ENCODE measurements at places on chromosomes 12 and 14.

DNA sequence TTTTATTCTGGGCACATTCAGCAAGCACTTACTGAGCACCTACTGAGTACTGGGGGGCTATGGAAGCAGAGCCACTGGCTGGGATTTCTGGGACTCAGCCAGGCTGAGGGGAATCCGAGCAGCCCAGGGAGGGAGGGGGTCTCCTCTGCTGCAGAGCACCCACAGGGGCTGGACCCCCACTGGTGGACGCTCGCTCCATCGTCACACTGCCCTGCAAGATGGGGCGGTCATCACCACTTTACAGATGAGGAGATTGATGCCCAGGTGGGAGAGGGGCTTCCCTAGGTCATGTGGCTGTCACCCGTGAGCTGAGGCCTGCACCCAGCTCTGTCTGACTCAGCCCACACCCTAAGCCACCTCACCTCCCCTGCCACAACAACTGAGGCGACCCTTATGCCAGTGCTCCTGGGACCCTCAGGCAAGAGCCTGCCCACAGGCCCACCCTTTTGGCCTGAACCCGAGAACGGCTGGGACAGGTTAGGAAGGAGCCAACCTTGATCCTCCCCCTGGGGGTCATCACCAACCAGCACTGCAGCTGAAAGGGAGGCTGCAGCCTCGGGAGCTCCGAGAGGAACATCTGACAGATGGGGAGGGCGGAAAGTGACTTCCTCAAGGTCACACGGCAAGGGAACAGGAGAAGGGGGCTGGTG is 74.4 kb downstream of the SERPINA3 start:
- DNase-seq = no peak

- no peak for DNase-seq
Observed at GRCh38 chr14:57435923-57436322, 45.5 kb downstream of the NAA30 start.

DNA sequence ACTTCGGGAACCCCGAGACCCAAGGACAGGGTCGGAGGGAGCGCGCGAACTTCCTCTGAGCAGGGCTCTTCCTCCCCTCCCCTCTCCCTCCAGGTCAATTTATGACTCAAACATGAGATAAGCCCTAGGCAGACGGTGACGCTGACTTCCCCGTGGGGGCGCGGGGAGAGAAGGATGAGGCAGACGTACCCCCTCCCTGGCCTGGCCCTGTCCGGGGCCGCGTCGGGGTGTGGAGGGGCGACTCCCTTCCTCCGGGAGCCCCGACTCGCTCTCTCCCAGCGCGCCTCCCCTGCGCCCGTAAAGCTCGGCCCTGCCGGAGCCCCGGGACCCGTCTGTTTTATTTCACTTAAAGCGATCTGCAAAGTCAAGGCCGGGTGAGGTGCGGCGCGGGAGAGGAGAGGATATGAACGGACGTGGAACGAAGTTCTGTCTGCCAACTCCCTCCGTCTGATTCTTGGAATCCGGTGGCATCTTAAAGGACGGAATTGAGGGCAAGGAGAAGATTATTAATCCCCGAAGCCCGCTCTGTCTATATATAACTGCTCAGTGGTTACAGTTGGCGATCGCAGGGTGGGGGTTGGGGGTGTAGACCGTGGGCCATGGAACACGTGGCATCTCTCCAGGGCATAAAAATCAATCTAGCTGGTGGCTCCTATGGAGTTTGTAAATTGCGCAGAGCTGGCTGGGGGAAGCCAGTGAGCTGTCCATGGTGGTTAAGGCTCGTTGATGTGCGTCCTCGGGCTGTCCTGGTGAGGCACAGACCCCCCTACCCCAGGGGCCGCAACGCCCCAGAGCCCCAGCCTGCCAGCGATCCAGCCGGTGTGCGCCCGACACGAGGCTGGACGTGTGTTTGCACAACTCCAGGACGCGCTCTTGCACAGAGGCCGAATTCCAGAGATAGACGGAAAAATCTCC is 2.9 kb upstream of the PTHLH start:
- DNase-seq = no peak

DNA sequence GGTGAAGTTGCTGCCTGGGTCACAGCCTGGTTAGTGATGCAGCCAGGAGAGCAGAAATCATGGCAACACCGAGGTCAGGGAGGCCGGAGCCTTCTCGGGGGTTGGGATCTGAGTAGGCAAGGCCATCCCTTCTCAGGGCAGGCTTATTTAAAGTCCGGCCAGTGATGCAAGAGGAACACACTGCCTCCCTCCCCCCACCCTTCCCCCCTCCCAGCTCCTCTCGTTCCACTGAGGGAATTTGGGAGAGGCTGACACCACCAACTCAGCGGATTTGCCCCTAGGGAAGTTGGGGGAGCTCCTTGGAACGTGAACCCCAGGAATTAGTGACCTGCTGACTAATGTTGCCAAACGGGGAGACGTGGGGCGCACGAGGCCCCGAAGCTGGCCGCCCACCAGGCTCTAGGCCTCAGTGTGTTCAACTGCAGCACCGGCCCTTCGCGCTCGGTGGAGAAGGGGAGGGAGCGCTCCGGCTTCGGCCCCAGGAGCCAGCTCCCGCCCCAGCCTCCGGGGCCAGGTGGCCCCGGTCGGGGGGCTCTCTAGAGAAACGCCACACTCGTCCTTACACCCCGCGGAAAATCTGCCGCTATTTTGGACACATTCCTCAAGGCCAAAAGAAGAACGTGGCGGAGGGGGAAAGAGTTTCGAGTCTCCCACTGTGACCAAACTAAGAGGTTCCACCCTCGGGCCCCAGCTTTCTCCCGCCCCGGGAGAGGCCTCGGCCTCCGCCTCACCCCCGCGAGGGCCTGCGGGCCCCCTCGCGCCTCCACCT is 1.6 kb downstream of the CTDSP2 start:
- DNase-seq = no peak

- no peak for DNase-seq
Observed at GRCh38 chr14:100837805-100838350, 12.0 kb downstream of the MEG3 start.

DNA sequence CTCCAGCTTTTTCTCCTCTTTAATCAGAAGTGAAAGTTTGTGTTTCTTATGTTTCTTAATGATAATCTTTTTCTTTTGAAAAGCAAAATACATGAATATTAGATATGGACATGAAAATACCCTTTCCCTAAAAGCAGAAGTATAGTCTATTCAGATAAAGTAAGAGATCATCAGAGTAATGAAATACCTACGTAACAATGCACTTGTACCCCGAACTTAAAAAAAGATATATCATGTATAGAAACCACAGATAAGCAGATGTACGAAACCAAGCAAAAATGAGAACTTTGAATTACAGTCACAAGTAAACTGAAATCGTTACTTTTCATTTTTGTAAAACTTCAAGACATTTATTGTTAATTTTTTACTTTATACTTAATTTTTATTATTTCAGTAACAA is 1.5 kb upstream of the GPR65 start:
- DNase-seq = no peak
